ENCODE measurements at places on chromosomes 5 and 9.

DNA sequence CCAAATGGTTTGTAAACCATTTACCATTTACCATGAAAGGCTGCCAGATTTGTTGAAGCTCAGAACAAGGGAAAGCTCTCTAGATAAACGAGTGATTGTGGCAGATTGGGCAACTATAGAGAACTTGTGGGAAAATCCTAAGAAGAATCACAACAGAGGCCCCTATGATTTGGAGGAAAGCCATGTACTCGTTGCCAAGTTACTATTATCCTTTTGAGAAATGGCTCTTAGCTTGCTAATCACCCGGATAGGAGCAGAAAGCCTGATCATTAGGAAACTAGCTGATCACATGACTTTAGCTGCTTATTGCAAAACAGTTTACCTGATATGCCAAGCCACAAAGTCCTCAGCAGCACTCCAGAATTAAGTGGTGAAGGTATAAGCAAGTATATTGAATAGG is 23.5 kb upstream of the ATG10 start:
- DNase-seq: no peak

DNA sequence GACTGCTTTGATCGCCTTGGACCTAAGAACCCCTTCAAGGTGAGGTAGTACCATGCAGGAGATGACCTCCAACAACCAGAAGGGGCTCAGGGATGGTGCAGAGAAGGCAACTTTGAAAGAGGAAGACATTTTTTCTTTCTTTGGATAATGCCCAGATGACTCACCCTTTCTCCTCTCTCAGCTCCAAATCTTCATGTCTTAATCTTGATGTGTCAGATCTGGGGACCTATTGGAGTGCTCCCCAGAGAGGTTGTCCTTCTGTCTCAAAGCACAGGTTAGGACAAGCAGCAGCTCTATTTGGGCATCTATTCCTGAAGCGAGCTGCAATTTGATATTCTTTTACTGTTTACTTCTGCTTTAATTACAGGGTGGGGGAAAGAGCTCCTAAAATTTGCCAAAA is 229.9 kb upstream of the MAP3K1 start:
- DNase-seq: no peak

DNA sequence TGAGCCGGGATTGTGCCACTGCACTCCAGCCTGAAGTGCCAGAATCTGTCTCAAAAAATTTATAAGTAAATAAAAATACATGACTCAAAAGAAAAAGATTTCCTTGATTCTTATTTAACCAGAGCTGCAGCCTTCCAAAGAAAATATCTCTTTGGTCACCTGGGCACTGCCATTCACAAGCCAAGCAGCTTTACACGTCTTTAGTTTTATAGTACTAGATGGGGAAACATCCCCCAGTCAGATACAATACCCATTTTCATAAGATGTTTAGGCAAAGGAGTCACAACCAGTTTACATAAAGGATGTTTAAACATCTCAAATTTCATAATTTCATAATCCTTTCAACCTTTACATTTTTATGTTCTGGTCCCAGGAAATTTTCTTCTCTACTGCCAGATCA is 13.7 kb upstream of the OXCT1 start:
- DNase-seq: no peak

DNA sequence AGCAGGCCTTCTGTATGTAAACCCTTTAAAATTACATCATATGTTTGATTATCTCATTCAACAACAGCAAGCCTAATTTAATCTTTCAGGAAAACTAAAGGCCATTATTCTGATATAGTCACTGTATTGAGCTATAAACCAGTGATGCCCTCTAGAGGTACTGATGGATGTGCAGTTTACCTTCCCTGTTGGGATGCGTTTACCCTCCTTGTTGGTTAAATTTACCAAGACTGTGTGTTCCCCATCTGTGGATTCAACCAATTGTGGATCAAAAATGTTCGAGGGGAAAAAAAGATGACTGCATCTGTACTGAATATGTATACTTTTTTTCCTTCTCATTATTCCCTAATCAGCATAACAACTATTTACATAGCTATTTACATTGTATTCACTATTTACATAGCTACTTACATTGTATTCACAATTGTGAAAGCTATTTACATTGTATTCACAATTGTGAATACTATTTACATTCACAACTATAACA is 3.7 kb upstream of the BAAT start:
- no peak for DNase-seq

- no peak for DNase-seq
Observed at GRCh38 chr5:15183520-15183919, 311.9 kb upstream of the ANKH start.

DNA sequence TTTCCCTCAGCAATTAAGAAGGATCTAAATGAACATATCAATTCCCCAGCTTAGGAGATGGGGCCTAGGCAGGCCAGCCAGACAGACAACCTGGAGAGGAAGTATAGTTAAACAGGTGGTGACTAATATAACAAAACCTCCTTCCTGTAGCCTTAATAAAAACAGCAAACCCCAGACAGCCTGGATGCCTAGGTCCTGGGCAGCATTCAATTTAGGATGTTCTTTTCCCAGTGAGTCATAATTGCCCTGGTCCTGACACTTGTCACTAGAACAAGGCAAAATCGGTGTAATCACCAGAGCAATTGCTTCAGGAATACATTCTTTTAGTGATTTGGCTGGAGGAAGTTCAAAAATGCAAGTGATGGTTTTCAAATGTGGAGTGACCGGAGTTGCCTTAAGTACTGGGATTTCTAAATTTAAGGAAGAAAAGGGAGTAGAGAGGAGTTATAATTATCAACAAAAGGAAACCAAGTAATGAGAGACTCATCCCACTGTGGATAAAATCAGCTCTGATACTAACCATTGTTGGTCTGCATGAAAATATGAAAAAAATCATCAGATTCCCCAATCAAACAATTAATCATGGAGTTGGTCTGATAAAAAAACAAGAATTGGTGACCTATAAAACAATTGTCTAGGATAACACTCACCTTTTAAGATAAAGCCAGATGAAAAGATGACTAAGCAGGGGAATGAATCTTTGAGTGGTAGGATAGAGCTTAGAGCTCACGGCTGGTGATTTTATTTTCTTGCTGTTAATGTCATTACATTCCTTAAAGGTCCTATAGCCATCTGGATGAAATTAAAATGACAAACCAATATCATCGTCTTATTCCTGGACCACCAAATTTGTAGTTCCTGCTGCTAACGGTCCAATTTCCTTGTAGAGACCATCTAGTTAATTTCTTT is 39.0 kb upstream of the TARS1 start:
- no peak for DNase-seq

GRCh38 chr9:101737165-101737704 is 1.2 kb downstream of the GRIN3A start:
- DNase-seq: no peak

DNA sequence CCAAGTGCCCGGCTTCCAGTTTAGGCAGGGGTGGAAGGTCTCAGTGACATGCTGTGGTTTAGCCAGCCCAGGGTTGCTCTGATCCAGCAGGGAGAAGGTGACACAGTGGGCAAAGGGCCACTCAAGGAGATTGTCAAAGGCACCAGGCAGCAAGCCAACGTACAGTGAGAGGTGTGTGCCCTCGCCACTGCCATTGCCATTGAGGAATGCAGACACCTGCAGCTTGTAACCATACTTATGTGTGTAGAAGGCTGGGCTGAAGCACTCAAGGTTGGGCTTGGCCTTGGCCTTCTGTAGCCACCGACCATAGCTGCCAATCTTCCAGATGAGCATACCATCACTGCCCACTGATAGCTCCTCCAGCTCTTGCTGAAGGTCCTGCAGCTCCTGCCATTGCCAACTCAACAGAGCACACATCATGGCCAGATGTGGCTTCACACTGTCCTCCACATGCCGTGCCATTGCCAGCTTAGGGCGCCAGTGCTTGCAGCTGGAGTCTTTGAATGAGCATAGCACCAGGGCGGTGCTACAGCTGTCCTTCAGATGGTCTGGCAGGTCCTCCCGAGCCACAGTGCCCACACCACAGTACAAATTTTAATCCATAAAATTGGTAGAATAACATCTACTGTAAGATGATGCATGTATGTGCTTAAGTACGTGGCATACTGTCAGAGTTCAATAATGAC is 59.7 kb upstream of the HMHB1 start:
- no peak for DNase-seq

DNA sequence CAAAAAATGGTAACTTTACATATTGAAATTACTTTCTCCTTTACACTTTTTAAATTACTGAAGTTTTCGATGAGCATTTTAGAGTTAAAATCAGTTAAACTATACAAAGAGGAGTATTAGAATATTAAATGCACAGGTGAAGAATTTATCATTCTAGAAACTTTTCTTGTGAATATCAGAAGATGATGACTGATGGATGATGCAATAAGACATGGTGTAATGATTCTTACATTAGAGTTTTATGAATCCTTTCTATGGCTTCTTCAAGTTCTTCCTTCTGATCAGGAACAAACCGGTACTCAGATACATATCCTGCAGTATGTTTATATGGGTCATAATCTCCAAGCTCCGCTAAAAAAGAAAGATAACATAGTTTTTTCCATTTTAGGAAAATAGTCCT is 154.4 kb downstream of the EPB41L4A start:
- DNase-seq: no peak

DNA sequence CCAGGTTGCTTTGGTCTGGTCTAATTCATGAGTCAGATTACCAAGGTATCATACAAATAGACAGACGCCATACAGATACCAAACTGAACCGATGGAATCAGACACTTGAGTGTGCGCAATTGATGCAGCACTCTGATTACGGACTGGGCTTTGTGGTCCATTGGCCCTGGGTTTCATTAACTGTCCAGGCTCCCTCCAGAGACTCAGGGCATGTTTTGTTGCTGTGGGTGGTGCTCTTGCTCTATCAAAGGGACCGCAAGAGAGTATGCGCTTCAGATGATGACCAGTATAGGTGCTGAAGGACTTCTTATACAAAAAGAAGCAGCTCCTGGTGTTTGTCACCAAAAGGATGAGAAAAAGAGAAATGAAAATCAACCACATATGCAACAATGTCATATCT is 36.9 kb upstream of the ANKRD55 start:
- no peak for DNase-seq

- DNase-seq: no peak
Observed at GRCh38 chr5:88826646-88827585, 56.1 kb downstream of the MEF2C start.

All from central memory CD8-positive, alpha-beta T cell (primary cell).